ENCODE measurements at places on chromosomes 16 and 17. TPM values are rescaled to one million over a fixed set of nuclear protein-coding genes. Genes with fewer than 3 reads are reported as not detected.
A peak's percentile ranks its signal among the peaks of the same experiment; 100 is the strongest.

DNA sequence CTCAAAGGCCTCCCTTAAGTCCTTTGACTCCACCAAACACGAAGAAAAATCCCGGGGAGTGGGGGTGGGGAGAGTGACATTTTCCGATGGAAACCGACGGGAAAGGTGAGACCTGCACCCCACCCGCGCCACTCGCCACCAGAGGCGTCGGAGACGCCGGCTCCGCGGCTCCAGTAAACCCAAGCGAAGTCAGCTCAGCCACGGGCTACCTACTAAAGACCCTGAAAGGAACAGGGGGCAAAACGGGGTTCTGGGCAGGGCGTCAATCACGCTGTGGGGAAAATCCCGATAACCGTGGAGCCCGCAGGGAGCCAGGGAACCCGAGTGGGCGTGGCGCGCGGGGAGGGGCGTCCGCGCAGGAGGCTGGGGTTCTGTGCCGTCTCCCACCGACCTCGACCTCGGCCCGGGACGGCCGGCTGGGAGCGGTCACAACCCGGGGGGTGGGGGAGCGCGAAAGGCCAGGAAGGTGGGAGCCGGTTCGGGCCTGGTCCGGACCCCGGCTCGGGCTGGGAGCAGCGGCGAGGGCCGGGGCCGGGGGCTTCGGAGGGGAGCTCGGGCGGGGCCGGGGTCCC is 565 bp downstream of the WDR45B start:
- DNase-seq = peak; percentile 45

DNA sequence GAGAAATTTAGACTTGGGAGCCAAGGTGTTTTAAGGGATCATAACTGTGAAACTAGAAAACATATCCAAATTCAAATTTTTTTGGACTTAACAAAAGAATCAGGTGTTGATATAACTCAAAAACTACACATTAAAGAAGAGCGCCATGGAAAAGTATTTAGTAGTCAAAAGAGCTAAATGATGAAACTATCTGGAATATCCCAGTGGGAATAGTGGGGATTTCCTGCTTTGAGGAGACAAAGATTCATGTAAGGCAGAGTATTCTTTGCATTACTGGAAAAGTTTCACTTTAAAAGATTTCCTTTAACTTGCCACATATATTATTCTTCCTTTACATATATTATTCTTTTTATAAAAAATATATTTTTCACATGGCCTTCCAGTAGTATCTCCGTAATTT is 40.3 kb upstream of the VPS4A start:
- DNase-seq = no peak

GRCh38 chr17:72064606-72065193 is 56.1 kb upstream of the SOX9 start:
- no peak for DNase-seq

The SEZ6L2 gene
- 11.2 TPM for total RNA-seq

The ZSCAN10 gene
- total RNA-seq = 0.86 TPM

DNA sequence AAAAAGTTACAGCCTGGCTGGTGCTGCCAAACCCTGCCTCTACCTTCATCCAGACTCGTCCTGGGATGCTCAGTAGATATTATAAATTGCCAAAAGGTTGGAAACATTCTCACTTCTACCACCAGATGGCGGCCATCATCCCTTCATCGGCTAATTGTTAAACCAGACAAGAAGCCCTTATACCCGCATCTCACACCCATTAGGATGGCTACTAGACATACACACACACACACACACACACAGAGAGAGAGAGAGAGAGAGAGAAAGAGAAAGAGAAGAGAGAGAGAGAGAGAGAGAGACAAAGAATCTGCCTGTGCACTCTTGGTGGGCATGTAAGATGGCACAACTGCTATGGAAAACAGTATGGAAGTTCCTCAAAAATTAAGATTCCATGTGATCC is 15.0 kb upstream of the SCIMP start:
- peak; percentile 74 for DNase-seq

The KRTAP1-1 gene
- not detected for total RNA-seq

- DNase-seq = no peak
Observed at GRCh38 chr16:35142809-35143192, 1683.4 kb downstream of the TP53TG3F start.

GRCh38 chr16:66247516-66248481 is 118.7 kb upstream of the CDH5 start:
- peak; percentile 54 for DNase-seq
